GM23338 (cell line): ENCODE measurements at places on chromosomes 12 and 14. TPM values are rescaled to one million over a fixed set of nuclear protein-coding genes. Genes with fewer than 3 reads are reported as not detected.

DNA sequence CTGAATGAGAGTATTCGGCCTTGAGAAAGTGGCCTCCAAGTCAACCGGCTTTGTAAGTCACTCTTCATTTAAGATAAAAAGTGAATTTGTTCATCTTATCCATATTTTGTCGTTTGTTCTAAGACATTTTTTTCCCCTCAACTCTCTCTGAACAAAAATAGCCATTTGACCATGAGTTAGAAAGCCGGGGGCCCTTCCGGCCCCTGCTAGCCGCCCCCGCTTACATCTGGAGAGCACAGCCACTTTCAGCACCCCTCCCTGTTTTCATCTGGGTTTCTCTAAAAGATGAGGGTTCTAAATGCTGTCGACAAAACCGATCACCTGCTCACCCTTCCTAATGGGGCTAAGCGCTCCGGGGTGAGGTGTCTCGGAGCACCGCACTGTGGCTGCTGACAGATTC lies 30.7 kb upstream of the DLK1 start:
- DNase-seq = no peak

DNA sequence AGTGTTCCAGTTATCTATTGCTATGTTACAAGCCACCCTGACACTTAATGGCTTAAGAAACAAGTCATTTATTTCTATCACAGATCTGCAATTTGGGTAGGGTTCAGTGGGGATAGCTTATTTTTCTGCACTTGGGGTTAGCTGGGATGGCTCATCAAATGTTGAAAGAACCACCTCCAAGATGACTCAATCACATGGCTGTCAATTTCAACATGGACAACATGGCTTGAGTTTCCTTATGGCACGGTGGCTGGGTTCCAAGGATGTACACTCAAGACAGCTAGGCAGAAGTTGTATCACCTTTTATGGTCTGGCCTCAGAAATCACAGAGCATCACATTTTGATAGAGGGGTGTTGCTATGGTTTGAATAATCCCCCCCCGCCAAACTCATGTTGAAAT lies 24.5 kb upstream of the IGF1 start:
- no peak for DNase-seq

DNA sequence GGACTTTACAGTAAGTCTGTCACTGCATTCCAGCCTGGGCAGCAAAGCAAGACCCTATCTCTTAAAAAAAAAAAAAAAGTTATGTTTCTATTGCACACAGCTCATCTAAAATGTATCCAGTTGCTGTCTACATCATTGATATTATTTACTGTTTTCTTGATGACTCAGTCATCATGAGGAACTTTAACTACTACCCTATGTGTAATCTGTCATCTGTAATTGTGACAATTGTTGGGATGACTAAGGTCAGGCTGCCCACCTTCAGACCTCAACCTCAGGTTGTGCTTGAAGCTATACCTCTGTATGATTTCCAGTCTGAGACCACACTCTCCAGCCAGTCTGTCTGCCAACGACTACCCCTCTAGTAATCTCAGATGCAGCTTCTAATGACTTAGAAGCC lies 15.3 kb downstream of the PPP1R13B start:
- no peak for DNase-seq

GRCh38 chr12:67662910-67663538 lies 14.5 kb downstream of the DYRK2 start:
- no peak for DNase-seq

DNA sequence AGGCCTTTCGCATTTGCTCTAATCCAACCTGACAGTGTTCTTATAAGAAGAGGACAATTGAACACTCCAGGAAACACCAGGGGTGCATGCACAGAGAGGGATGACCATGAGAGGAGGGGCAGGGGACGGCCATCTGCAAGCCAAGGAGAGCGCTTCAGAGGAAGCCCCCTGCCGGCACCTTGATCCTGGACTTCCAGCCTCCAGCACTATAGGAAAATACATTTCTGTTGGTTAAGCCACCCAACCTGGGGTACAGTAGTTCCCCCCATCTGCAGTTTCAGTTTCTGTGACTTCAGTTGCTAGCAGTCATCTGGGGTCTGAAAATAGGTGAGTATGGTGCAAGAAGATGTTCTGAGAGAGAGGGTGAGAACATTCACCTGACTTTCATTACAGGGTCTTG lies 64.7 kb downstream of the CLMN start:
- DNase-seq = peak; percentile 32

DNA sequence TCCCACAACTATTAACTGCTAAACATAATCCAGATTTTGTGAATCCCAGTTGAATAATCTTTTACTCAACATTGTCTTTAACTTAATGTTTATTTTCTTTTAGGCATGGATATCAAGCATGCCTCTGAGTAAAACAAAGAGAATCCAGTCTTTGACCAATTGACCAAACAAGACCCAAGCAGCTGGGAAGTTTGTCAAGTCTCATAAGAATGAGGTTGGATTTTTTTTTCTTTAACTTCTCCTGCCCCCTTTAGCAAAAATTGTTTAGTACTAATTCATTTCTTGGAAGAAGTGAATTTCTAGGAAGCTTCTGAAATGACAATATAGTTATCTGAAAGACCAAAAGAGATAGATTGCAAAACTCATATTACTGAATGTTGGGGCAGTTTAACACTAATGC lies 89.9 kb downstream of the OTOGL start:
- DNase-seq = no peak

DNA sequence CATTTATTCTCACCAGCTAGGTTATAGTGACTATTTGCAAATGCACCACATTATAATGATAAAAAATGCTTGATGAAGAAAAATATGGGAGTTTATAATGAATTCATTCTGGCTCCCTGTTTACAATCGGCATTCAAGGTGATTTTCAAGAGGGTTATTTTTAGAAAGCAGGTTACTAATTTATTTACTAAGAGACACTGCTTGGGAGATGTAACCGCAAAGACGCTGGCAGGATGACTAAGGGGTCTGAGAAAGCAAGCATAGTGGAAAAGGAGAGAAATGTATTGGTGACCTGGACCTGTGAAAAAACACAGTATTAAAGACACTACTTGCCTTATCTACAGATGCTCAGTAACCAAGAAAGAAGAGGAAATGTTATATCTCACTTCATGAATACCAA lies 13.3 kb upstream of the PITPNM2 start:
- DNase-seq = no peak

- DNase-seq = no peak
These were observed 13.1 kb upstream of the LRTM2 start for GRCh38 chr12:1807087-1807860.

- peak; percentile 73 for DNase-seq
These were observed at the start of gene CLMN for GRCh38 chr14:95319312-95320077. Gene CLMN, minus strand, starts transcription at chr14:95319908. Its CDS starts 116 bp downstream, at chr14:95319792.

GRCh38 chr12:106101803-106102202 lies 37.0 kb downstream of the NUAK1 start:
- no peak for DNase-seq

DNA sequence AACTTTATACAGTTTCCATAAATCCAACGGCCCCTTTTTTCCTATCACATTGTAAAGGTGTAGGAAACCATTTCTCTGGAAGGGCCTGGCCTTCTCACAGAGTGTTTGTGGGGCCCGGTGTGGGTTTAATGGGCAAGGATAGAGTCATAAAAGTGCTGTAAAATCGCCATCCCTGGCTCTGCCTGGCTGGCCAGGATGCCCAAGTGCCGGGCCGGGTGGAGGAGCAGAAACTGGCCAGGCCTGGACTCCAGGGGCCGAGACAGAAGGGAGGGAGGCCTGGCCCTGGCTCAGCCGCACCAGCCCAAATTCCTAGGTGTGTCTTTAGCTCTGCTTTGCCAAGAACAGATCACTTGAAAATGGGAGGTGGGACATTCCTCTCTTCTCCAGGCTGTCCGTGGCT lies 77.1 kb upstream of the DICER1 start:
- DNase-seq = no peak

DNA sequence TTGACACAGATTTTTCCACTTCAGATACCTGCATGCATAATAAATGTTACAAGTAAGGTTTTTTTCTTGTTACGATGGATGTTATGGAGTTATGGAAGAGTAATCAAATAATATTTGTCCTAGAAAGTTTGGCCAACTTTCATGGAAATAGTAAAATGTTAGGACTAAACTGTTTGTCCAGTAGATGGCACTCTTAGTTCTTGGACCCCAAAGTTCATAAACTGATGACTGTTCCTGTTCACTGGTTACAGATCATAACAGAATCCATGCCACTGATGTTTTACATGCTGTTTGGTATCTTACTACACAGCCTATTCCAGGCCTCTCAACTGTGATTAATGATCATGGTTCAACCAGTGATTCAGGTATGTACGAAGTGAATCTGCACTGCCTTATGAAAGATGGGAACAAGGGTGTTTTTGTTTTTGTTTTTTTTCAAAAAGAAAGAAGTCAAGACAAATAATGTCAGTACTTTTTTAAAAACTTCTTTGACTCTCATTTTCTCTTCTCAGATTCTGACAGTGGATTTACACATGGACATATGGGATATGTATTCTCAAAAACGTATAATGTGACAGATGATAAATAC lies 48.8 kb upstream of the SLCO1C1 start:
- peak; percentile 45 for DNase-seq

- no peak for DNase-seq
These were observed 22.6 kb downstream of the GPHB5 start for GRCh38 chr14:63296060-63296563.

DNA sequence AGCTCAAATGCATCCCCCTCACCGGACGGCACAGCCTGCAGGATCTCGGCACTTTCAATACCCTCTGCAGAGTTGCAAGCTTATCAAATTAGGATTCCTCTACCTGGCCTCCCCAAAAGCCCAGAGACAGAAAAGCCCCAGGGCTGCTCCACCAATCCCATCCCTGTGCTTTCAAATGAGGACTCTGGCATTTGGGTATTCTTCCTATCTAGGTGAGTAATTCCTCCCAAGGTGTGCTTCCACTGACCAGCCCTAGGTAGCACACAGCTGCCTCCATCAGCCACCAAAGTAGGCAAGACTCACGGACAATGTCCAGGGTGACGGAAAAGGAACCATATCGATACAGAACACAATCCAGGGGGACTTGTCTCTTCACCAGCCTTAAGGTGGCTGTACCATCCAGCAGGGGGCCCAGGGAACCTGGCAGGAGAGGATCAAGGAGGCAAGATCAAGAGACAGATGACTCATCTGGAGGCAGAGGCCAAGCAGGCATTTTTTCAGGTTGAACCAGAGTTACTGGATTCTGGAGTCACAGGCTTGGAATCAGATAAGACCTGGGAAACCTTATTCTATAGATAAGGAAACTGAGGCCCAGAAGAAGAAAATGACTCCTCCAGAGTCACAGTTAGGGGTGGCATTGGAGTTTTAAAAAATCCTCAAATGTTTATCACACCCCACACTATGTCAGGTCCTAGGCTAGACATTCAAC lies 9.9 kb downstream of the PMEL start:
- peak; percentile 54 for DNase-seq

- no peak for DNase-seq
These were observed 17.7 kb upstream of the STXBP6 start for GRCh38 chr14:25067600-25067999.

- peak; percentile 68 for DNase-seq
These were observed 731.9 kb downstream of the NRXN3 start for GRCh38 chr14:78902010-78902623.

- DNase-seq = peak; percentile 33
These were observed 3.1 kb downstream of the DYNLL1 start for GRCh38 chr12:120498870-120499515.

- DNase-seq = peak; percentile 67
These were observed 1.4 kb upstream of the DIO3 start for GRCh38 chr14:101559624-101560533.

GRCh38 chr12:10088955-10089900 lies 9.6 kb downstream of the CLEC1A start:
- DNase-seq = peak; percentile 34

DNA sequence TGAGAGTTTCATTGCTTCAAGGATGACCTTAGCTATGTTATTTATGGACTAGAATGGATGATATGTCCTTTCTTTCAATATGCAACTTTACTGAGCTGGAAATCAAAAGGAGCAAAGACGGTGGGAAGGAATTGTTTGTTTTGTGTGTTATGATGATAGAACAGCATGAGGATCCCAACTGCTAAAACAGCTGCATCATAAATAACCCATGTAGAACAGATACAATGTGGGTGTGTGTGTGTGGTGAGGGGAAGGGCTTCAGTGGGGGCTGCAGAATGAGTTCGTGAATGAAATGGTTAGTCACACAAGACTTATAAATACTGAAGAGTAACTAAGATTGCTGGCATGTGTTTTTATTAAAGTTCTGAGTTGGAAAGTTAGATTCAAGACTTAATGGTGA lies 80.1 kb downstream of the DACT1 start:
- no peak for DNase-seq

DNA sequence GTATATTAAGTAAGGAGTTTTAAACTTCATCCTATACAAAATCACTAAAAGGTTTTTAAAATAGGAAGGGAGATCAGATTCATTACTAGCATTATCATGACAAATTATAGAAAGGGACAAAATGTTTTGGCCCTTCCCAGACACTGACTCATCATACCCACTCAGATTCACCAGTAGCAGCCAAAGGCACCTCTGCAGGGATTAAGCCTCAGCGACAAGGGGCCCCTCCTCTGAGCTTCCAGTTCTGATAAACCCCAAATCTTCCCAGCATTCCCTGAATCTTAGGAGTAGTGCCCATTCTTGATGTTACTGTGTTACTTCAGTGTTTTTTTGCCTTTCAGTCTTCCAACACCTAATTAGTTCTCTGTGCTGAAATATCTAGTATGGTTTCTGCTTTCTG lies 14.5 kb downstream of the KRAS start:
- DNase-seq = no peak

DNA sequence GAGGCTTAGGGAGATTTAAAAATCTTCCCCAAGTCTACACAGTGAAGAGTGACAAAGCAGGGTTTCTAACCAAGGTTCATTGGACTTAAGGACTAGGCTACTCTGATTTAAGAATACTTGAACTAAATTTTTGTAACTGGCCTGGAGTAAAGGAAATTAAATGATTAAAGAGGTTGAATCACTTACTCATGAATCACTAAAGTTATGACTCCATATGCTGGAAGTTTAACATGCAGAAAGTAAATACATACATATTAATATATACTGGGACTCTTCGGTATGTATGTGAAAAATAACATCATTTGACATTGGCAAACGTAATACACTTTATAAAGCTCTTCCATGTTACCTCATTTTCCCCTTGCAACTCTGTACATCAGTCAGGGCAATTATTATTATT lies 322.9 kb downstream of the KCNH5 start:
- no peak for DNase-seq

KRT6C gene
- not detected in 2 replicates for total RNA-seq

NEUROD4 gene
- 0.07 TPM in 1 of 2 replicates, not detected in the other for total RNA-seq

APOF gene
- total RNA-seq = not detected in 2 replicates

SERPINA9 gene
- total RNA-seq = not detected in 2 replicates

C14orf93 gene
- 11.7 and 12.4 TPM in 2 replicates for total RNA-seq

COL2A1 gene
- total RNA-seq = 24.6 and 31.8 TPM in 2 replicates

MLF2 gene
- total RNA-seq = 289 and 292 TPM in 2 replicates

RTL1 gene
- total RNA-seq = not detected in 2 replicates

ZCCHC8 gene
- total RNA-seq = 21.7 and 39.0 TPM in 2 replicates

OR4E2 gene
- total RNA-seq = not detected in 2 replicates

GSG1 gene
- 0.17 and 1.0 TPM in 2 replicates for total RNA-seq

UBE3B gene
- total RNA-seq = 20.7 and 20.8 TPM in 2 replicates
